Ascending aorta (tissue), 2 donors: ENCODE measurements at places on chromosomes 1 and 21. TPM values are rescaled to one million over a fixed set of nuclear protein-coding genes. Genes with fewer than 3 reads are reported as not detected.

DNA sequence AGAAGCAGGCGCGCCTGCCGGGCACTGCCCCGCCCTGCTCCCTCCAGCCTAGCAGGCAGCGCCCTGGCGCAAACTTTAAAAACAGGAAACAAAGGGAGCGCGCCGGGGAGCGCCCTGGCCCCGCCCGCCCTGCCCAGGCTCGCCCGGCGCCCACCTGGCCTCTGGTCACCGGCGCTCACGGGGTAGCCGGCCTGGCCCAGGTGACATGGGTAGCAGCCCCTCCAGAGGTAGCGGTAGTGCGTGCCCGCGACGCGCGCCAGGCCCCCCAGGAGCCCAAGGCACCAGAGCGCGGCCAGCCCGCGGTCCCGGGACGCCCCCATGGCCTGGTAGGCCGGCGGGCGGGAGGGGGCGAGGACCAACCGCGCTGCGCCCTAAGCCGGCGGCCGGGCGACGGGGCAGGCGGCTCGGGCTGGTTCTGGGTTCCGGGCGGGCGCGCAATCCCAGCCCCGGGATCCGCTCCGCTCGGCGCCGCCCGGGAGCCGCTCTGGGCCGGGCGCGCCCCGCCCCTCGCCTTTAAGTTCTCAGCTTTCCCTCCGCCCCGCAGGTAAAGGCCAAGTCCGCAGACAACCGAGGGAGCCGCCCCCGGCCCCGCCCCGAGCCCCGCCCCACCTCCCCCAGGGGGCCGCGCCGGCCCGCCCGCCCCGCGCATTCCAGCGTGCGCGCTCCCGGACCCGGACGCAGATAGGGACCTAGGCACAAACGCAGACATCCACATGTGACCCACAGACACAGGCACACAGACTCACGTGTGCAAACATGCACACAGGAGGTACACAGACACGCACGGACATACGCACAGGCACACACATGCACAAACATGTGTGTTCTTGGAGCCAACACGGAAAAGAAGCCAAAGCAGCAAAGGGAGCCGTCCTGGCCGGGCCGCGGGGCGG is 76.7 kb downstream of the ARHGEF16 start:
- peak overlapping the region; percentile 92 for H3K27ac ChIP-seq
- peak; percentile 33 for DNase-seq
- H3K36me3 ChIP-seq: no peaks in the 10 kb centered on the region
- peaks cover 21% of the 10 kb centered on the region for H3K4me1 ChIP-seq
- H3K4me3 ChIP-seq: peak overlapping the region; percentile 82

GRCh38 chr21:35048706-35049617 is at the start of gene RUNX1:
RUNX1 (minus strand) TSS chr21:35049302.
- no peaks in the 10 kb centered on the region for H3K27me3 ChIP-seq
- H3K27ac ChIP-seq: peak within 1 kb of the TSS; percentile 81
- peak; percentile 82 for DNase-seq
- peak within 1 kb of the TSS; percentile 54 for H3K4me3 ChIP-seq

DNA sequence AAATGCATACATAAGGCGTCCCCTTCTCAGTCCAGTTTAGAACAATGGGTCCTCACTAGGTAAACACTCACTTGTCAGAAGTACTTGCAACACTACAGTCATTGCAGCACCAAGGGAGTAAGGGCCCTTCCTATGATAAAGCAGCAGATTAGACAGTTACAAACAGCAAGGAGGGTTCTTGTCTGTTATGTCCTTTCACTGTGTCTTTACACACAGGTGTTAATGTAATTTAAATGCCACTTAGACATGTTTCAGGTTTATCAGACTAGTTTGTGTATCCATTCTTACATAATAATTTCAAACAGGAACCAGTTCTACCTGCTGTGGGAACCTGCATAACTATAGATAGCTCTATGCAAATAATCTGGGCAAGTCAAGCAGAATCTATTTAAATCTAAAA is 105.6 kb upstream of the USH2A start:
- H3K27me3 ChIP-seq: no peaks in the 10 kb centered on the region
- no peak overlapping the region for H3K27ac ChIP-seq
- no peak for DNase-seq
- no peaks in the 10 kb centered on the region for H3K4me1 ChIP-seq

- no peaks in the 10 kb centered on the region for H3K27me3 ChIP-seq
- H3K4me1 ChIP-seq: no peaks in the 10 kb centered on the region
- no peak overlapping the region for H3K4me3 ChIP-seq
- no peaks in the 10 kb centered on the region for H3K36me3 ChIP-seq
- no peak for DNase-seq
These were observed 148.7 kb downstream of the HHAT start for GRCh38 chr1:210477328-210477924.

Gene RASSF5
- 8.9 TPM for total RNA-seq

Gene MROH7
- total RNA-seq: 2.0 TPM

Gene AGT
- total RNA-seq: 79.0 TPM

DNA sequence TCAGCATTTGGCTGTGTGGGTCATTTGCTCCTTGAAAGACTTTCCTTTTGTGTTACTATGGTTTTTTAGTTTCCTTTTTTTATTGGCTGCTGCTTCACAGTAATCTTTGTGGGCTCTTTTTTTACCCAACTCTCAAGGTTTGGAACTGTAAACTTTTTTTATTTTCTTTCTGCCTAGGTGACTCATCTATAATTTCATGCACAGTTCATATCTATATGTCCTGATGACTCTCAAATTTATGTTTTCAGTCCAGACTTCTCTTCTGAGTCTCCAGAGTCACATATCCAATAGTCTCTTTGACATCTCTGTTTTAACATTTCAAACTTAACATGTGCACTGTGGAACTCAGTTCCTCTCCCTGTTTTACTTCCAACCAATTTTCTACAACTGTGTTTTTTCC is 83.4 kb downstream of the ATF6 start:
- peaks cover 29% of the 10 kb centered on the region for H3K36me3 ChIP-seq
- no peaks in the 10 kb centered on the region for H3K27me3 ChIP-seq
- no peaks in the 10 kb centered on the region for H3K4me1 ChIP-seq

Gene TEX38
- not detected for total RNA-seq

DNA sequence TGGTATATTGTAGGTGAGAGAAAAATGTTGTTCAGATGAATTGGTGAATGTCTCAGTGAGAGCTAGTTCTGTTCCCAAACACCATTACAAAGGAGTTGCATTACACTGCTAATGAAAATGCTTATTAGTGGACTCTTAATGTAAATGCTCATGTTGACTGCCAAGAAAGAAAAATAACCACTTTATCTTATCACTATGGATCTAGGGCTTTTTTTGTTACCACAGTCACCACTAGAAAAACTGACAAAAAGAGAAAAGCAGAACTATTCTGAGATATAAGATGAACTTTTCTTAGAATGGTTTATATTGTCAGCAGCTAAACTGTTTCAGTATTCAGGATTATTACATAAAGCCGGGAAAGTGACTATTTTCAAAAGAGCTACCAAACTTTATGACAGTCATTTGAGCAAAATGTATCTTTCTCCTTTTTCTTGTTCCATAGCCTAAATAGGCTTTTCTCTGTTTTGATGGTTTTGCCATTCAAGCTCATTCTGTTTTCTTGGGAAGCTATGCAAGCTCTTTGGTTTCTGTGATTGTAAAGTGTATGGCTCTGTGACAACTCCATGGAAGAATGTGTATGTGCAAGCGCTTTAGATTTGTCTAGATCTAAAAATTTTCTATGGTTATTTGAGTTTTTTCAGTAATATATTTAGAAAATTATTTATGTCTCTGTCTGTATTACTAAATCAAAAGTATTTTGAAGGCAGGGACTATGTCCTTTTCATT is 64.2 kb upstream of the DPH5 start:
- DNase-seq: no peak
- no peak overlapping the region for H3K4me3 ChIP-seq
- H3K27me3 ChIP-seq: no peaks in the 10 kb centered on the region
- H3K4me1 ChIP-seq: no peaks in the 10 kb centered on the region
- no peaks in the 10 kb centered on the region for H3K36me3 ChIP-seq

GRCh38 chr1:177848577-177848976 is 121.3 kb downstream of the SEC16B start:
- H3K4me3 ChIP-seq: no peak overlapping the region
- H3K4me1 ChIP-seq: no peaks in the 10 kb centered on the region
- DNase-seq: no peak
- H3K27me3 ChIP-seq: no peaks in the 10 kb centered on the region

DNA sequence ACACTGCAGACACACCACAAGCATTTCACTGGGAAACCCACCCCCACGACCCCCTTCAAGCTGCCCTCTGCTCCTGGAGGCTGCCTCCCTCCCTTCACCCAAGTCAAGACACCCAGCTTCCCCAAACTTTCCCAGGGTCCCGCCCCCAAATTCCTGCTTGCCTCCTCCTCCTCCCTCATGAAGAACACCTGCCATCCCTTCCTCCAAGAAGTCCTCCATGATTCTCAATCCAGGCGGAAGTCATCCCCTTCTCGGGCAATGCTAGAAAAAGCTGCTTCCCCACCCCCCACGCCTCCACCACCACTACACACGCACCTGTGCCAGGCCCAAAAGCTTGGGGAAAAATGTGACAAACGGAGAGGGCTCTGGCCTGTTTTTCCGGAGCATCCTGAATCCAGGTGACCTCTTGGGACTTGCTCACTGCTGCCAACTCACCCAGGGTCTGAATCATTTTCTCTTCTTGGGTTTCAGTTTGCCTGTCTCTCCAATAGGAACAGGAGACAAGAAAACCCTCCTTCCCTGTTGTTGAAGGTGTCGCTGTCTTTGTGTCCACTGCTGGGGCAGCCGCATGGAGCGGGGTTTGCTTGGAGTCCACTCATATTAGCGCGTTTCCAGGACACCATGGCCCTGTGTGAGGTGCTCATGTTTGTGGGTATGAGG is 101.0 kb upstream of the CASZ1 start:
- H3K27me3 ChIP-seq: no peaks in the 10 kb centered on the region
- no peaks in the 10 kb centered on the region for H3K4me1 ChIP-seq
- no peak overlapping the region for H3K4me3 ChIP-seq

DNA sequence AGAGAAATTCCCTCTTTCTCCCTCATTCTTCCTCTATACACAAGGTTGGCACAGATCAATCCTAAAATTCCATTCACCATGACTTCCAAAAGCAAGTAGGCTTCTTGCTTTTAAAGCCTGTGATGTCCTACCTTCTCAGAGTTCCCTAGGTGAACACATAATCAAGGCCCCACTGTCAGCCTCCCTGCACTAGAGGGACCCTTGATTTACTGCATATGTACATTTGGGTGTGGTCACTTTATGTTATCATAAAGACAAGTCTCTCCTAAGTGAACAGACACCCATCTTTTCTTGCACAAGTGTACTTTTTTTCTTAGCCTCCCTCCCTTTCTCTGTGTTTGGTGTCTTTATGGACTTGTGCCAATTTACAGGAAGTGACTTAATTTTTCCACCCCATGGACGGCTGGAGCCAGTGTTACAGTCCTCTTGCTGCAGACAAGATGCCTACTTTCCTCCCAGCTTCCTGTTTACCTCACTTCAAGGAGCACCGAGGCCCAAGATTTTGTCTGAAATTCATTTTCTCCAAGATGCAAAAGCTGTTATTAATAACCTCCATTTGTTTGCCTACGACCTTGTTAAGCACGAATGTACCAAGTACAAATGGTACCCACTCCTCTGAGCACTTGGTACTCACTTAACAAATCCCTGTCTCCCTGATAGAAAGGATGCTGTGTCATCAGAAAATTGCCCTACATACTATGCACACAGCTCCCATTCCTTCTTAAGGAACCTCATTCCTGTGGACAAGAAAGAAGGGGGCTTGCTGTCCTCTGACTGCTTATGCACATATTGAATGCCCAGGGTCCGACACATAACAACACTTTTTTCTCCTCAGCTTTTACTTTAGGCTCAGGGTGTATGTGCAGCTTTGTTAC is 82.8 kb upstream of the SLC44A3 start:
- no peaks in the 10 kb centered on the region for H3K36me3 ChIP-seq
- DNase-seq: no peak
- no peak overlapping the region for H3K27ac ChIP-seq
- H3K27me3 ChIP-seq: no peaks in the 10 kb centered on the region

DNA sequence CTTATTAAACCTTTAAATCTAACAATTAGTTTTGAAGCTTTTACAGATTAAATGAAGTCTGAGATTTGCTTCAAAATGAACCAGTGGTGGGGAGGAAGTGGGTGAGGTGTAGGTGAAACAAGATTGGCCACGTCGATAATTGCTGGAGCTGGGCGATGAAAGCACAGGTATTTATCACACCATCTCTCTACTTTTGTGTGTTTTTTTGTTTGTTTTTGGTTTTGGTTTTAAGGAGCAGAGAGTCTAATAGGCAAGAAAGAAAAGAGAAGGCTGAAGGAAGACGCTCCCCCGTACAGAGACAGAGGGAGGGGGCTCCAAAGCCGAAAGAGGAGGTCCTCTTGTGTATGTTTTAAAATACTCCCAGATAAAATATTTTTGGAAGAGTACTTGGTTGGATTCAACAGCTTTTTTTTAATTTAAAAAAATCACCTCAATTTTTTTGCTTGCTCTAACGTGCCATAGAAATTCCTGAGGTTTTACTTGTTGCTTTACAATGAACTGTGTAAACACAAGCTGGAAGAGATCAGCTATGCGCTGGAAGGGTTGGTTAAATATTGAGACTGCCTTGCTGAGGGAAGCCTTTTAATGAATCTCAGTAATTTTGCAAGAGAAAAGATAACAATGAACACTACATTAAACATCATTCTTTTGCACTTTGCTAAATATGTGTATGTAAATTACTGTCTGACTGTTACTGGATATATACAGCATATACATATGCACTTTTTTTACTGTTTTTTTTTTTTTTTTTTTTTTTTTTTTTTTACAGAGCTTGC is 6.7 kb upstream of the LGALS8 start:
- no peaks in the 10 kb centered on the region for H3K36me3 ChIP-seq
- no peak overlapping the region for H3K27ac ChIP-seq
- no peaks in the 10 kb centered on the region for H3K27me3 ChIP-seq
- H3K4me3 ChIP-seq: no peak overlapping the region
- H3K4me1 ChIP-seq: peaks cover 11% of the 10 kb centered on the region
- no peak for DNase-seq

DNA sequence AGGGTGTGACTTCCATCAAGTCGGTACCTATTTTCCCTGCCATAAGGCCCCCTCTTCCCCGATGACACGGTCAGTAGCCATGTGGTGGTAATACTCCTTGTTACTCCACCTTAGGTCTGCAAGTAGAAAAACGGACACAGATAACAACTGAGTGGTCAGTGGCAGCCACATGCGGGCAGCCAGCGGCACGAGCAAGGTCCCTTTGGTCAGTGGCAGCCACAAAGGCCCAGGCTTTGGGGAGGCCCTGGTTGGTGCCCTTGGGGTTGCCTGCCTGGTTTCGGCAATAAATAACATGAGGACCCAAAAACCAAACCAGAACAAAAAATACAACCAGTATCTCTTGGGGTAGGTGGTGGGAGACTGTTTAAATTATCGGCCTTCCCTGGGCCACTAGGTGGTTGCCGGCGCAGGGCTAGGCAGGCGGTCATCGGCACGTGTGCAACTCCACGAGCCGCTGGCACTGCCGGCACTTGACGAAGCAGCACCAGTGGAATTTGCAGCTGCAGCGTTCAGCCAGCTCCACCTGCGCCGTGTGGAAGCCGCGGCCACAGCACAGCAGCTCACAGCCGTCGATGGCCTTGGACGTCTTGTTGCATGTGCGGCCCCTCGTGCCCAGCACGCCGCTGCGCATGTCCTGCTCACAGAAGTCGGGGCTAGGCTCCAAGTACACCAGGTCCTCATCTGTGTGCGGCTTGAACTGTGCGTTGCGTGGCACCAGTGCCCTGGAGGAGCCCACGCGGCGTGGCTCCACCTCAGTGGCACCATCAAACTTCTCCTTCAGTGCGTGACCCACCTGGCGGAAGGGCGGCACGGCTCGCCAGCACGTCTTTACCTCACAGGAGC is 23.1 kb downstream of the WNT4 start:
- no peak overlapping the region for H3K4me3 ChIP-seq
- no peaks in the 10 kb centered on the region for H3K27me3 ChIP-seq
- DNase-seq: no peak
- no peak overlapping the region for H3K27ac ChIP-seq
- H3K4me1 ChIP-seq: no peaks in the 10 kb centered on the region

Gene OVAAL
- total RNA-seq: not detected

Gene PEX10
- total RNA-seq: 26.1 TPM
